ENCODE measurements at places on chromosomes 4 and X.

DNA sequence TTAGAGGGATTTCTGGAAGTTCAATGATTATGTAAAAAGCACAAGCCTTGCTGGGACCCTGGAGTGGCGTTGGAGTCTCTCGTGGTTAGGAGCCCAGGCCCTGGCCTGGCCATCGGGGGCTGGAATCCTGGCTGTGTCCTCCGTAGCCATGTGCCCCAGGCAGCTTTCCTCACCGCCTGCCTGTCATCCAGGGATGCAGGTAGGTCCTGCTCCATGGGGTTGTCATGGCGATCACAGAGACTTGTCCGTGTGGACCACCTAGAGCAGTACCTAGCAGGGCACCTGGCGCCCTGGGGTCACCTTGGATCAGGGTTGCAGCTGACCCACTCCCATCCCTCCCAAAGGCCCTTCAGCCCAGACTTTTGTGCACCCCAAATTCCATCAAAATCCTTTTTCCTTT, 30.2 kb upstream of the WFS1 start:
- DNase-seq = no peak

DNA sequence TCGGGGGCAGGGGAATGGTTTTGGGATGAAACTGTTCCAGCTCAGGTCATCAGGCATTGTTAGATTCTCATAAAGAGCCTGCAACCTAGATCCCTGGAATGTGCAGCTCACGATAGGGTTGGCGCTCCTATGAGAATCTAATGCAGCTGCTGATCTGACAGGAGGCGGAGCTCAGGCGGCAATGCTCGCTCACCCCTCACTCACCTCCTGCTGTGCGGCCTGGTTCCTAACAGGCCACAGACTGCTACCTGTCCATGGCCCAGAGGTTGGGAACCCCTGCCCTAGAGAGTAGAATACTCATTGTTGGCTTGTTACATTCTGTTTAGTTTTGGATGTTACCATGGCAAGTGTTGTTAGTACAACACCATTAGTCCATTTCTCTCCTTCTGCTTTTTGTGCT, 40.8 kb upstream of the STX18 start:
- no peak for DNase-seq

GRCh38 chr4:171430495-171430894, 382.7 kb upstream of the GALNTL6 start:
- no peak for DNase-seq

- DNase-seq = no peak
These were observed 8.5 kb downstream of the NSG1 start for GRCh38 chr4:4395371-4395770.

DNA sequence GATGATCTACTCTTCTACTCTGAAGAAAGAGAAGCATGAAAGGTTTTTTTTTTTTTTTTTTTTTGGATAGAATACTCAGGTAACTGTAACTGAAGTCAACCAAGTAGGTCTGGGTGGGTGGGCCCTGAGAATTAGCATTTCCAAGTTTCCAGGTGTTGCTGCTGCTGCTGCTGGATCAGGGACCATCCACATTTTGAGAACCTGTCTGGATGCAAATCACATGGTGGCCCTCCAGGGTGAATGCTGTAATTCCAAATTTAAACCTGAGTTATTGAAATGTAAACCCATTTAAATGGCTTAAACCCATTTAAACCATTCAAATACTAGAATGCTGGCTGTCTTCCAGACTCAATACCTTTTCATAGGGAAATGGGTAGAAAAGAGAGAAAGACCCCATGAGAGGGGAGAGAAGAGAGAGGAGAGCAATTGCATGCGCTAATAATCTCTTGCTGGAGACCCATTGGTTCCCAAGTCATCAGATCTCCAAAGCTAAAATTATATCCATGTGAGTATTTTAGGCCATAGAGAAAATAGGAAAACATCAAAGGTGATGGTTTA, 17.6 kb downstream of the SUPT20HL1 start:
- no peak for DNase-seq

DNA sequence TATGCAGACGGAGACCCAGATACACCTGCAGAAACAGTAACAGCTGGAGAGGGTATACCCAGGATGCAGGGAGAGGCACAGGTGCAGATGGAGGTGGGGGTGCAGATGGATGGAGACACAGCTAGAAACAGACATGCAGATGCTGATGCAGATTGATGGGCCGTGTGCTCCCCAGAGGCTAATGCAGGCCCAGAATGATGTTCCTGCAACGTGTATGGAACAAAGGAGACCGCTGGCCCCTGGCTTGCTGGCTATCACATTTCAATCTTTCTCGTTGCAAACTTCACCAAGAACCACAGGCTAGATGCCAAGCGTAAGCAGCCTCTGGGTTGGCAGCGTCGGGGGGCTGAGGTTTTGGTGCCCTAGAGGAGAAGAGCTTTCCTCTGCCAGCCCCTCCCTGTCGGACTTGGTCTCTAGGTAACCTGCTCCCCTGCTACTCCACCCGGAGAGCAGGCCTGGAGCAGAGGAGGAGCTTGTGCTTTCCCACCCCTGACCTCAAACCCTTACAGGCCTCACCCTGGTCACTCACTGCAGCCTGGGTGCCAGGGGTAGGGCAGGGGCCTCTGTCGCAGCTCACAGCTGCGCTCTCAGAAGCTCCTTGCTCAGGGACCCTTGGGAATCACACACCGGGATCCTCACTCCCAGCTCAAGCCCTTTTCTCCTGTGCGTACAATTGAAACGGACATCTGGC, 69.0 kb upstream of the PSAPL1 start:
- DNase-seq = no peak

GRCh38 chr4:140188975-140189374, 35.0 kb upstream of the MAML3 start:
- no peak for DNase-seq

DNA sequence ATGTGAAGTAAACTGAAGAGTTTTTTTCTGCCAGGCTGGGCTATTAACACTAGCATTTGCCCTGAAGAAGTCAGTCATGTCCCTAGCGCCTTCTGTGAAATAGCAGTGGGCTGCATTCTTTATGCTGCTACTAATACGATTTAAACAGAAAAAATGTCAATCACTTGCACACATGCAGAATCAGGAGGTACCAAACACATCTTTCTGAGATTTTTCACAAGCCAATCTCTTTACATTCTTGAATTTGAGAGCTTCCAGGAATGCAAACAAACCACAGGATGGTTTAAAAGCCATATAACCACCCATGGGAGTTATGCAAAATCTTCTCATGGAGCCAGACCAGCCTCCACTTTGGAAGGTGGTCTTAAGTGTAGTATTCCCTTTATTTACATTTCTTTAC, 220.1 kb downstream of the IQCM start:
- DNase-seq = no peak

GRCh38 chrX:85503258-85504158, 124.0 kb upstream of the POF1B start:
- no peak for DNase-seq

DNA sequence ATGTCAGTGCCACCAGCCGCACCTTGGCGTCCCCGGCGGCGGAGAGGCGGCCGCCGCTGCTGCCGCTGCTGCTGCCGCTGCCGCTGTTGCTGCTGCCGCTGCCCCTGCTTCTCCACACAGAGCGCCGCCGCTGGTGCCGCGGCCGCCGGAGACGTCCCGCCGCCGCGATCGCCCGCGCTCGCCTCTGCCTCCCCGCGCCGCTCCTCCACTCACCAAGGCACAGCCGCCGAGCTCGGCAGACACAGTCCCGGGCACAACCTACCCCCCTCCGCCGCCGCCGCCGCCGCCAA, at the start of gene PPP3CA:
Gene PPP3CA, minus strand, starts transcription at position 260 of the 290 bp plus-strand sequence.
- no peak for DNase-seq

- no peak for DNase-seq
These were observed 29.9 kb downstream of the FGFRL1 start for GRCh38 chr4:1041147-1041935.

- DNase-seq = peak; percentile 39
These were observed 11.7 kb downstream of the MSN start for GRCh38 chrX:65679071-65679540.

GRCh38 chr4:139876337-139876941, 210.8 kb downstream of the MGST2 start:
- DNase-seq = no peak

DNA sequence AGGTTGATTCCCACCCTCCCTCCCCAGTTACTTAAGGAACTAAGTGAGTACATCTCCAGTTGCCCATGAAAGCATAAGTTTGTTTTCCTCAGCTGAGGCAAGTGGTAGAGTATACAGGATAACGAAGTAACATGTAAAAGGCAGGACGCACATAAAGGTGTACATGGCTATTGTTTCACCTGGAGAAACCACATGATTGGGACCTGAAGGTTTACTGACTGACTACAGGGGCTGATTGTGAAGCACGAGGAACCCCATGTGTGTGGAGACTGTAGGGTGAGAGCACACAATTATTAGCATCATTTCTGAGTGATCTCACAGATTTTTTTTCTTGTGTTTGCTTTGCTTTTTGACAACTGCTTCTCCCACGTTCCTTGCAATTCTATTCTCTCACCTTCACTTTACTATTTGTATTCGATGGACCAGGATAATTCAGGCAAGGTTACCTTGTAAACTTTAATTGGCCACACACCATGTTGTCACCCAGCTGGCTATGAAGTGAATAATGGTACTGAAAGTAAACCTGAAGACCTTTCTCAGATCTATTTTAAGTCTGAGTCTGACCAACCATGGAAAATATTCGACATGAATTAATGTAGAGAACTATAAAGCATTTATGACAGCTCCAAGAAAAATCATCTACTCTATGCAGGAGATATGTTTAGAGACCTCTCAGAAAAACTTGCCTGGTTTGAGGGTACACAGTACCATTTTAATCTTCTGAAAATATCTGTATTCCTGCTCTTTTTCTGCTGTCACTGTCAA, 102.5 kb upstream of the MYOZ2 start:
- DNase-seq = no peak

- no peak for DNase-seq
These were observed 15.3 kb upstream of the SLC16A2 start for GRCh38 chrX:74405973-74406489.

GRCh38 chr4:128517739-128518510, 230.3 kb upstream of the PGRMC2 start:
- DNase-seq = peak; percentile 45

DNA sequence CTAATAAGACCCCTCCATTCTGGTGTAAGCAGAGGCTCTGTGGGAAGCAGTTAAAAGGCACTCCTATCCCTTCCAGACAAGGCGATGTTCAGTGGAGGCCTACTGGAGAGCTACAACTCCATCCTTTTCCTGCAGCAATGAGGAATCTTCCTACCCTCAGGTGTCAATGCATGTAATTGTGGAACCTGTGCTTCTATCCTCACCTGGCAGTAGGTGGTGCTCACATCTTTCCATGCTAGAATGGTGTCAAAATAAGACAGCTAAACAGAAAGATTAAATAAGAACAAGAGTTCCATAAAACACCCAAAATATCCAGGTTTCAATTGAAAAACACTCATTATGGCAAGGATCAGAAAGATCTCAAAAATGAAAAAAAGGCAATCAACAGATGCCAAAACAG, 224.6 kb downstream of the IL15 start:
- DNase-seq = no peak

DNA sequence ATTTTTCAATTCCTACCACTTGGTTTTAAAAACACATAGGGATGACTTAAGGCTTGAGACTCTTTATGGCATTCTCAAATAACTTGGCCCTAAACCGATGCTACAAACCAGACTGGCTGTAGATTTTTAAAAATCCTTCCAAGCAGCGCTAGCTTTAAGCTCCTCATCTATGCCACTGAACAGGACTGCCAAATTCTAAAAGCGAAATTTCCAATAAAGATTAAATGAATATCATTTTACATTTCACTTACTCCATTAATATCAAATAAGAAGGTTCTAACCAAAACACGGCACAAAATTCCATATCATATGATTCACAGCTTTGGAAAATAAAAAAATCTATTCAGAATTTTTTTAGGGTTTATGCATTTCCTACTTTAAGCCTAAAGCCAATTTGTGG, 134.2 kb downstream of the FANCB start:
- DNase-seq = no peak

- DNase-seq = no peak
These were observed 44.8 kb upstream of the PITX2 start for GRCh38 chr4:110667670-110668069.

GRCh38 chr4:173074501-173074946, 94.1 kb upstream of the GALNT7 start:
- no peak for DNase-seq

DNA sequence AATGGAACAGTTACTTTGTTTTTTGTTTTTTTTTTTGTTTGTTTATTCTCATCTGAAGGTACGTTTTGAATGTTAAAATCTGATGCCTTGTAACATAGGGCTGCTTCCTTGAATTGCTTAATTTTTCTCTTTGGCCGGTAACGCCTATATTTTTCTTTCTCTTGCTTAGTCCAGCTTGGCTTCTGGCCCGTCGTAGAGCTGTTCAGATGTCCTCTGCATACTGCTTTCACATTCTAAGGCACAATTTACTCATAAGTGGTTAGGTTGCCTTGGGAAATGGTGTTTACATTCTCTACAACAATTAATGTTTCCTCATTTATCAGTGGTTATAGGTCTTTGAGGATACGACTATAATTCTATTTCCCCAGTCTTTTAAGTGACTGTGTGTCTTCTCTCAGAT, 7.9 kb downstream of the NONO start:
- no peak for DNase-seq

- no peak for DNase-seq
These were observed 243.1 kb upstream of the TENM3 start for GRCh38 chr4:182000077-182000476.

- DNase-seq = no peak
These were observed 275.9 kb upstream of the VCX3A start for GRCh38 chrX:6810776-6811175.

DNA sequence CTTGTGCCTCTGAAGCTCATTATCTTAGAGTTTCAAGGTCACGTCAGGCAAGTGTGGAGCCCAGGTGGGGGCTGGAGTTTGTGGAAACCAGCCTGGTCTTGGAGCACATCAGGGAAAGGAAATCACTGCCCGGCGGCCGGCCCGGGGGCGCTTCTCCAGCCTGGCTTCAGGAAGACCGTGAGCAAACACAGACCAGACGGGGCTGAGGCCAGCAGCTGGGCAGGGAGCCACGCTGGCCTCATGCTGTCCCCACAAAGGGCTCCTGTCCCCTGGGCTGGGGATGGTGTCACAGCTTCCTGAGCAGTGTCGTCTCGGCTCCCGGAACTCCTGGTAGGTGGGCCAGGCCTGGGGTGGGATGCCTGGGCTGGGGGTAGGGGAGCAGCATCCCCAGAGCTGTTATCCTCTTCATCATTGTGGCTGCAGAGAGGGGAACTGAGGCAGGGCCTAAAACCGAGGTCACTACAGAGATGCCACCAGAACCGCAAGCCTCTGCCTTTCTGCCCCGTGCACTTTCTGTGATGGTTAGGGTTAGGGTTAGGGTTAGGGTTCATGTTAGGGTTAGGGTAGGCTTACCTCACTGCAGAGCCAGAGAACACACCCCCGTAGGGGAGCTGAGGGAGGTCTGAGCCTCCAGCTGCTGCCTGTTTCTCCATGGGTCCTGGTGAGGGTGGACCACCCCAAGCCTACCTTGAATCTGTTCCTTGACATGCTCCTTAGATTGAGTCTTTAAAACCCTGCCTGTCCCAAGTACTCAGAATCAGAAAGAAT, 77.5 kb downstream of the HTRA3 start:
- DNase-seq = no peak

GRCh38 chrX:74924449-74925224, 615 bp downstream of the NEXMIF start:
- no peak for DNase-seq

Measured in GDM1 (cell line).